ENCODE measurements at places on chromosomes 13 and 19.

DNA sequence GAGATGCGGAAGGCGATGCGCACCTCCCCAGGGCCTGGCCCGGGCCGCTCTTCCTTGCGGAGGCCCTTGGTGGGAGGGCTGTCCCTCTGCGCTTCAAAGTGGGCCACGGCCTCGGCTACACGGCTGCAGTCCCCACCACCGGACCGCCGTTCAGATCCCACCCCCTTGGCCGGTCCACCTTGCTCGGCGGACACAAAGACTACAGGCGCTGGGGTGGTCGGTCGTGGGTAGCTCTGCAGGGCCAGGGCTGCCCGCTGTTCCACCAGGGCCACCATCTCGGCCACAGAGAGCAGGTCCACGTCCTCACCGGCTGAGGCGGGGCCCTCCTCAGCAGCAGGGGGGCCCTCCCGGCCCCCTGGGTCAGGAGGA lies 18.0 kb downstream of the FBXO46 start:
- DNase-seq, result no peak

GRCh38 chr19:9819596-9819909 lies 674 bp upstream of the FBXL12 start:
- DNase-seq, result no peak

DNA sequence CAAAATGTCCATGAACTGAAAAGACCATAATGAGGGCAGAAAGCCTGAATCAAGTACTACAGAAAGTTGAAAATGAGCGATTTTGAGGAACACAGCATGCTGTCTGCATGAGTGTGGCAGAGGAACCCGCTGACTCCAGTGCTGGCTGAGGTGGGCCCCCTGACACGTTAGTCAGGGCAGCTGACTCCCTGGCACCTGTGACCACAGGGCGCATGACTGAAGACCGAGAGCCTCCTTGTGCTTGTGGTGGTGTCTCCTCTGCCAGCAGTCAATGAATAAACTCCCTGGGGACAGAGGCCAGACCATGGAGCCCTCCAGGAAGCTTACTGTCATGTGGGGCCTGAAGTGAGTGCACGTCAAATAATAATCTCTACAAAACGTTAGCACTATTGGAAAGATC lies 38.4 kb upstream of the VSTM2B start:
- DNase-seq, result no peak

DNA sequence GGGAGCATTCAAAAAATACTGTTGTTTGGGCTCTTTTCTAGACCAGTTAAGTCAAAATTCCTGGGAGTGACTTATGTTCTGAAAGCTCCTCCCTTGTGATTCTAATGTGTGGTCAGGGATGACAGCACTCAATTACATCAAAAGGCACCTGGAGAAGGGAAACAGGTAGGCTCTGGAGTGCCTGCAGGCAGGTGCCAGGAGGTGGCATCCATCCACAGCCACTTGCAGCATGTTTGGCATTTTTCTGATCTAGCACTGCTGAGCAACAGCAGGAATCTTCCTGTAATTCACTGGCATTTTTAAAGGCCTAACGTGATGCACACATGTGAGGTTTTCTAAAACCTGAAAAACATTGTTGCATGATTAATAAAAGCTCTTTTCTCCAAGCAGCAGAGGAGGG lies 94.6 kb downstream of the CCNA1 start:
- DNase-seq, result no peak

DNA sequence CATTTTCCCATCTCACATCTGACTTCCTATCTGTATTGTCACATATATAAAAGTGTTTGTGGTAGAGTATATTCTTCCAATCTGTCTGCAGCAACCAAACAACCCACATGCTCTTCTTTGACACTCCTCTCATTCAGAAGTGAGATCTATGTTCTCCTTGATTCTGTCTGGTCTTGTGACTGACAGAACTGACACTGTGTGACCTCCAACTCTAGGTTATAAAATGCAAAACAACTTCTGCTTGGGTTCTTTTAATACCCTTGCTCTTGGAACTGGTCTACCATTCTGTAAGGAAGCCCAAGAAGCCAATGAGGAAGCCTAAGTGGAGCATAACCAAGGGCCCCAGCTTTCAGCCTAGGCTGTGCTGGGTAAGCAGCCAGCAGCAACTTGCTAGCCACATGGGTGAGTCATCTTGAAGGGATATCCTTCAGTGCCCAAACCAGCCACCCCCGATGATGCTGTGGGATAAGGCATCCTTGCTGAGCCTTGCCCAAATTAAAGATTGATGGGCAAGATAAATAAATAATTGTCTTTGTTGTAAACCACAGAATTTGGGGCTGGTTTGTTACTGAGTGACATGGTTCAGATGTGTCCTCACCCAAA lies 18.4 kb upstream of the ITM2B start:
- DNase-seq, result no peak

GRCh38 chr19:11781295-11782057 lies 14.7 kb downstream of the ZNF441 start:
- no peak for DNase-seq

- no peak for DNase-seq
Observed at GRCh38 chr13:77574096-77574495, 38.6 kb downstream of the SCEL start.

GRCh38 chr13:67372868-67373464 lies 142.8 kb upstream of the PCDH9 start:
- no peak for DNase-seq
